Muscle of leg (tissue), 16 donors: ENCODE measurements at places on chromosomes 13 and 19.

- DNase-seq = no peak
Observed at GRCh38 chr19:41702171-41702651, 6.2 kb upstream of the CEACAM5 start.

- no peak for DNase-seq
Observed at GRCh38 chr19:18366021-18366435, 19.9 kb upstream of the GDF15 start.

DNA sequence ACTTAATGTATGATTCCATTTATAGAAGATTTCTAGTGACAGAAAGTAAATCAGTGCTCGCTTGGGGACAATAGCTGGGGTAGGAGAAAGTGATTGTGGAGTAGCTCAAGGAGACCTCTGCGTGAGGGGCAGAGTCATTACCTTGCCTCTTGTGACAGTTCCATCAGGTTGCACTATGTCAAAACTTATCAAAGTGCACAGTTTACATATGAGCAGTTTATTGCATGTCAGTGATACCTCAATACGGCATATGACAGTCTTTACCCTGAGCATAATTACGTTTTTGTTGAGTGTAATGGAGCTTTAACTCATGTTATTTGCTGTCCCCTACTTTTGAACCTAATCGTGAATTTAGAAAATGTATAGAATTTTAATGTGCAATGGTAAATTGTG, 15.0 kb downstream of the ARHGEF7 start:
- DNase-seq = no peak

DNA sequence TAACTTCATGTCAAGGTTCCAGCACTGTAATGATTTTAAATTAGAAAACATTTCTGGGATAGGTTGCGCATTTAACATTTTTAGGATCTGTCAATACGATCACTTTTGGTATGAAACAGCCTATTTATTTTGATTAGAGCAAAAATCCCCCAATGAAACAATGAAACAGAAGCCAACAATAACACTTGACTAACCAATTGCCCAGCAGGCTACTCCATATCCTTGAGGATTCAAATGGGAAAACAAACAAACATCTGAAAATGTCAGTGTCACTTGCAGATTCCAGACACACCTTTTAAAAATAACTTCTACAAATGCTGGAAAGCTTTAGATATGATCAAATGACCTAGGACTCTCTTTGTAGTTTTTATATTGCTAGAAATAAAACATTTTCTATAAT, 1412.5 kb upstream of the PRR20A start:
- DNase-seq = no peak

- no peak for DNase-seq
Observed at GRCh38 chr19:5799247-5800241, 5.3 kb upstream of the NRTN start.

DNA sequence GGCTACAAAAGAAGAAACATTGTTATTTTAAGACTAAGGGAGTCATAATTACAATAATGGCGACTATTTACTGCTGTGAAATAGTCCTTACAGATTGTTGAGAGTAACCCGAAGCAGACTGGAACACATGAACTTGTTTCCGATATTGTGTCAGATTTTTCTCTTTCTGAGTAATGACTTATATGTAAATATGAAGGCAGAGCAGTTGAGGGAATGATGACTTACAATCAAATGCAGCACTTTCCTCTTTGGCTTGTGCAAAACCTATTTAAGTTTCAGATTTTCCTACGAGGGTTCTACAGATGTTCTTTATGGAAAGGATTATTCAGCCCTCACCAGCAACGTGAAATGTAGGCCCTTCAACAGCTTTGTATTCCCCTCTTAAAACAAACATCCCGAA, 198.6 kb downstream of the RGCC start:
- DNase-seq = no peak

GRCh38 chr19:4403005-4403761, 743 bp downstream of the CHAF1A start:
- peak; percentile 47 for DNase-seq

DNA sequence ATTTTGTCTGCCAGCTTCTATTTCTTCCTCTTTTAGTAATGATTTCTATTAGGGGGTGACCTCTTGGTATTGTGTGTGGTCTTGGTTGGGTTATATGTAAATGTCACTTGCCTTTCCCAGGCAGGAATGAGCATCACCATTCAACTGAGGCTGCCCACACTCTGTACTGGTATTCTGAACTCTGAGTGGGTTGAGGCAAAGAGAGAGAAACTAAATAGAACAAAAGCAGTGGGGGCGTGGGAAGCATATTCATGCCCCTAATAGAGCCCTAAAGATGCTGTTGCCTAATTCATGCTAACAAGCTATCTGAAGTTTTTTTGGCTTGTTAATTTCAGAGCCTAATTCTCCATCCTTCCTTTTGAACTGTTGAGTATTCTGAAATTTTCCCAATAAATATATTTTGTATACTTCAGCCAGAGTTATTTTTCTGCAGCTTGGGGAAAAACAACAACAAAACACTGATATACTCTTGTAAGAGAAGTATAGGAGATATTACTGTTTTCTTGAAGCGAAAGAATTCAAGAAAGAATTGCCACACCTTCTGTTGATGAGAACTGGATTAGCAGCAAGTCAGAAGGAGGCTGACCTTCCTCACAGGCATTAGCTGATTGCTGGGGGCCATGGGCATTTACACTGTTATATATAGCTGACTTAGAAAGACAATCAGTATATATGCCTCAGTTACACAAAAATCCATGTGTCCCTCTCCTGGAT, 315.8 kb upstream of the KLF12 start:
- DNase-seq = no peak

GRCh38 chr19:10412257-10412977, 7.9 kb upstream of the PDE4A start:
- no peak for DNase-seq

DNA sequence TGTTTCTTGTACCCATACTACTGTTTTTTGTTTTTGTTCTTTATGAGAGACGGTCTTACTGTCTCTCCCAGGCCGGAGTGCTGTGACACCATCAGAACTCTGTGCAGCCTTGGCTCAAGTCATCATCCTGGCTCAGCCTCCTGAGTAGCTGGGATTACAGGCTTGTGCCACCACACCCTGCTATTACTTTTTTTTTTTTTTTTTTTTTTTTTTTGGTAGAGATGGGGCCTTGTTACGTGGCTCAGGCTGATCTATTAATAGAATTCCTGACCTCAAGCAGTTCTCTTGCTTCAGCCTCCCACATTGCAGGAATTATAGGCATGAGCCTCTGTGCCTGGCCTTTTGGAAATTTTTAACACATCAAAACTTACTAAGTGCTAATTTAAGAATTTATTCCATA, 2.9 kb upstream of the ZNF304 start:
- DNase-seq = no peak

DNA sequence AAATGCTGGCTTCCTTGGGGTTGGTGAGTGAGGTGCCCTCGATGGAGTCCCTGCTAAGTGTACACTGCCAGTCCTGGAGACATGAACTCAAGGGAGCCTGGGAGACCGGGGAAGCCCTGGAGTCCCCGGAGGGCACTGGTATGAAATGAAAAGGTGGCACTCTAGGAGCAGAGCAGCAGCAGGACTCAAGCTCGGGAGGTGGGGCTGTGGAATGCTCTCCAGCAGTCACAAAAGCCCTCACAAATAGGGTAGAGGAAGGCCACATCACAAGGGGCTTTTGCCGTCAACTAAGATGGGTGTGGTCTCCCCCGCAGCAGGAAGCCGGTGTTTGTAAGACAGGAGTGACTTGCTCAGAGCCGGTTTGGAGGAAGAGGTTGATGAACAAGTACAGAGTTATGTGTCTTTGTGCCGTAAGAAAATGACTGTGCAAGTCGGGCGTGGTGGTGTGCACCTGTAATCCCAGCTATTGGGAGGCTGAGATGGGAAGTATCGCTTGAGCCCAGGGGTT, 19.3 kb downstream of the CCNE1 start:
- DNase-seq = no peak

GRCh38 chr19:4814625-4815425, 16.7 kb downstream of the TICAM1 start:
- DNase-seq = no peak

- DNase-seq = no peak
Observed at GRCh38 chr13:48132961-48133360, 38.1 kb upstream of the MED4 start.

GRCh38 chr13:43272851-43273250, 249.5 kb downstream of the DNAJC15 start:
- DNase-seq = no peak

GRCh38 chr13:25169951-25170553, 2.0 kb downstream of the AMER2 start:
- DNase-seq = no peak

GRCh38 chr19:1270854-1271527, 1.9 kb downstream of the CIRBP start:
- peak; percentile 33 for DNase-seq

DNA sequence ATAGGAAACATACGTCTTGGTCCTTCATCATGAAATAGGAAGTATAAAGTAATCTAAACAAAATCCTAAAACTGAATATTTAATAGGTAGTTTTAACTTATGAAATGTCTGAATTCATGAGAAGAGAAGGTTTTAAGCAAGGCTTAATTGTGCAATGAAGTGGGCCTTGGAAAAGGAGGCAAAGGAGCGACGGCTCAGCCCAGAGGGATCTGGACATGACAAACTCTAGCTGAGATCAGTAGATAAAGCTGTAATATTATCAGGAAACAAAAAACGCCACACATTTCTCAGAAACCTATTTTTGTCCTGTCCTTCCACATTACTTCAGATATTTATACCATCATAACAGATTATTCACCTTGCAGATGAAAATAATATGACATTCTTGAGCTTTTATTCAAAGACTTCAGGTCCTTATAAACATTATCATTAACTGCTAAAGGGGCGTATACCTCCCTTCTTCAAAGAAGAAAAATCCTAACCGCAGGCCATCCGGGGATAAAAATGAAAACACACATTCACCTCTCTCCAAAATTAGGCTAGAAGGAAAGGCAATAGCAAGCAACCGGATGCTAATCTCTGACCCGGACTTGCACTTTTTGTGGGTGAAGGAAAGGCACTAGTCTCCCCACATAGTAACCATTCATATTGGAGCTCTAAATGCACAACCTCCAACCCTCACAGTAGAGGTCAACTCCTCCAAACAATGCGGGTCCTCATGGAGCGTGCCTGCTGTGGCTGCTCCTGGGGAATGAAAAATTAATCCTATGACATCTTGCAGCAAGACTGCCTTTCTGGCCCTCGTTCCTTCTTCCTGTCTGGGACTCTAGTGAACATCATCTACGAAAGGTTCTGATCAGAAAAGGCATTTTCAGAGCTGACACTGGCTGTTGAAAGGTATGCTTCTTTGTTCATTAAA, 108.8 kb downstream of the TBC1D4 start:
- no peak for DNase-seq

DNA sequence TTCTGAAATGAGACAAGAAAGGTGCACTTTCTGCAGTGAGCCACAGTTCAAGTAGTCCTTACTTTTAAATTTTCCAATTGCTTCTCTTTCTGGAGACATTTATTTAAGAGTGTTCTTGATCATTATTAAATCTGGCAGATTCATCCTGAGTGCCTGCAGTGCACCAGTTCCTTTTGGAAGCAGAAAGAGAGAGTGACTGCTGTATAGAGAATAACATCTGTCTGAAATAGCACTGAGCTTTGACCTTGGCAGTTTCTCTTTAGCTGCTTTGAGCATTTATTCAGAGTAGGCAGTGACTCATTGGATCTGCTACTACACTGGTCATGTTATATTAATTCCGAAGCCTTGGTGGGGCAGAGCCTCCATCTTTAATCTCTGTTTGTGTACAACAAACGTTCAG, 1373.7 kb downstream of the PCDH9 start:
- DNase-seq = peak; percentile 60

DNA sequence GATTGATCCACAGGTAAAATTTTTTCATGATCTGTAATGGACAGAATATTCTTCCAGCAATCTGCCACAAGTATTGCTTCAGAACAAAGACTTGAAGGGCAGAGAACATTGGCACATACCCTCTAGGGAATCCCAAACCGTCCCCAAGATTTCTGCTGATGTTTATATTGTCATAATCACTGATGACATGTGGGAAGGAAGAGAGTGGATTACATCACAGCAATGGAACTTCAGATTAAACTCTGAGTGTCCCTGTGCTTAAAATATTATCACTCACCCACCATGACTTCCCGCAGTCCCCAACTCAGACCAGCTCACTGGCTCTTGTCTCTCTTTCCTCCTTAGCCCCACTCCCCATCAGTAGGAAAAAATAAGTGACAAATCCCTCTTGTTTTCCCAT, 8.5 kb upstream of the TPT1 start:
- no peak for DNase-seq

DNA sequence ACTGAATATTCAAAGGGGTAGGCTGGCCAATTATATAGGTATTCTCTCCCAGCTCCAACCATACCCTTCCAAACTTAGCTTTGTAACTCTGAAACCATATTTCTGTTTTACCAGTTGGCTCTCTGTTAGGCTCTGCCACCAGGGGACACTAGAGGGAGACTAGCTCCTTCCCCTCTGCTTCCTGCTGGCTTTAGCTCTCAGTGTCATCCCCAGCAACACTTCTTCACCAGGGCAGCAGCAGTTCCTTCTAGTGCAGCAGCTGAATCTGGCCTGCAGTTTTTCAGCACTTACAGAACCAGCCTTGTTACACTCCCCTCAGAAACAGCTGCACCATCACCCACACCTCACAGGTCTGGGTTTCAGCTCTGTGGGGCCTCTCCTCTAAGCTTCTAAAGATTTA, 51.0 kb upstream of the DOCK9 start:
- DNase-seq = no peak

- no peak for DNase-seq
Observed at GRCh38 chr13:20428666-20429644, 96.7 kb downstream of the CRYL1 start.

GRCh38 chr13:45412274-45413049, 5.7 kb downstream of the SLC25A30 start:
- DNase-seq = no peak

DNA sequence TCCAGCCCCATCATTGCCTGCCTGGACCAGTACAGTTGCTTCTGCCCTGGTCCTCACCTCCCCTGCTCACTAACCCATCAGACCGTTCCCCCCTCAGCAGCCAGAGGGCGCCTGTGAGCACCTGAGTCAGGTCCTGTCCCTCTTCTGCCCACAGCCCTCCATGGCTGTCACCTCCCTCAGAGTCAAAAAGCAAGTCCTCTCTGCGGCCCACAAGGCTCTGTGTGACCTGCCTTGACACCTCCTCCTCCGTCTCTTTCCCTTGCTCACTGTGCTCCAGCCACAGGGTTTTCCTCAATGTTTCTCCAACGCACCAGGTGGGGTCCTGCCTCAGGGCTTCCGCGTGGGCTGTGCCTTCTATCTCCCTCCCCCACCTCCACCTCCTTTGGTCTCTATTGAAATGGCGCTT, 29.4 kb upstream of the PTPRS start:
- DNase-seq = no peak
